ENCODE measurements at places on chromosomes 1 and 21.
A peak's percentile ranks its signal among the peaks of the same experiment; 100 is the strongest.

GRCh38 chr21:28749536-28749935, 243.1 kb downstream of the LTN1 start:
- DNase-seq, result no peak

DNA sequence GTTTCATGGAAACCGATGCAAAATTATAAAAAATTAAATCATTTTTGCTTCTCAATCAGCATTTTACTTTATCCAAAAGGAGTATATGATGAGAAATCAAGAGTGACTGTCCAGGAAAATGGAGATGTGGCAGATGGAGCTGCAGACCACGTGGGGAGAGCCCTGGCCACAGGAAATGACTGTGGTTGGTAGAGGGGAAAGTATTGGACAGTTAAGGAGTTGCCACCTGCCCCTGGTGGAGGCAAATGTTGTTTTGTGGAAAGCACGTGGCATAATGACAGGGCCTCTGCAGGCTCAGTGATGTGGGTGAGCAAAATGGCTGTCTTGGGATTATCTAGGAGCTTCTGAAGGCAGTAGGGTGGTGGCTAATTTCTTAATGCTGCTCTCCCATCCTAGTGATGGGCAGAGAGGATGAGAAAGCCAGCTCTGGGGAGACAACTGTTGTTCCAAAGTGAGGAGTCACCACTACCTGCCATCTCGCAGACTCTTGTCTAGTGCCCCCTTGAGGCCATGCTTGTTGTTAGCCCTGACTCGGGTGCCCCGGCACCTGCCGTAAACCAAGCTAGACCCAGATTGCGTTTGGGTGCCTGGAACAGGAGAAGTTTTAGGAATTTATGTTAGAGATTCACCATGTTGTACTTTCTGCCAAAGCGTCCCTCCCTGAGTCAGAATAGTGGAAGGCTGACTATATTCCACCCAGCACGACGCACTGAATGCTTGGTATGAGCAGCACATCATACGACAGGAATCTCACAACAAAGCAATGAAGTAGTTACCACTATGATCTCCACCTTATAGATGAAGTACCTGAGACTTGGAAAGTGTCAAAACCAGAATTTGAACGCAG, 144.0 kb downstream of the ROR1 start:
- no peak for DNase-seq

- DNase-seq, result peak; percentile 31
Measured at GRCh38 chr1:232328486-232329102, 301.3 kb downstream of the SIPA1L2 start.

- peak; percentile 35 for DNase-seq
Measured at GRCh38 chr1:63316984-63317816, 5.2 kb upstream of the FOXD3 start.

DNA sequence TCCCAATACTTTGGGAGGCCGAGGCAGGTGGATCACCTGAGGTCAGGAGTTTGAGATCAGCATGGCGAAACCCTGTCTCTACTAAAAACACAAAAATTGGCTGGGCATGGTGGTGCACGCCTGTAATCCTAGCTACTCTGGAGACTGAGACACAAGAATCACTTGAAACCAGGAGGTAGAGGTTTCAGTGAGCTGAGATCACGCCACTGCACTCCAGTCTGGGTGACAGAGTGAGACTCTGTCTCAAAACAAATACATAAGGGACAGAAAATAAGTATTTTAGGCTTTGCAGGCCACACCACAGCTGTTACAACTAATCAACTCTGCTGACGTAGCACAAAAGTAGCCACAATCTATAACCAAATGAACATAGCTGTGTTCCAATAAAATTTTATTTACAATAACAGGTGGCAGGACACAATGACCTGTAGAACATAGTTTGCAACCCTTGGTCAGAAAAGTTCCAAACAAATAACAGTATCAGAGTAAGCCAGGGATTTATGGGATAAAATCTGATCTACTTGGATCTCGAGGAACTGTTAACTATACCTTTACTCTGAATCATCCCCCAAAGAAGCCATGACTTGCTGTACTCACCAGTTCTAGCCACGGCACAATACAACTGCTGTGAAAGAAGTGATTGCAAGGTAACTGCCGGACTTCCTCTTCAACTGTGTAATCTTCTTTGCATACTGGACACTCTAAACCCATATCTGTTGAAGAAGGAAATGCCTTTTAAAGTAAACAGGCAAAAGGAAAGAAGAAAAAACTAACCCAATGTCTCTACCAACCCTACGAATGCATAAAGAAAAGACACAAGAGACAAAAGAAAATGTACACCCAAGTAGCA, 28.3 kb downstream of the CD160 start:
- no peak for DNase-seq

GRCh38 chr1:218298398-218298797, 13.3 kb downstream of the RRP15 start:
- no peak for DNase-seq

- DNase-seq, result no peak
Measured at GRCh38 chr1:51986718-51987117, 3.8 kb downstream of the RAB3B start.

GRCh38 chr1:61490924-61491323, 234.0 kb downstream of the TM2D1 start:
- DNase-seq, result no peak

DNA sequence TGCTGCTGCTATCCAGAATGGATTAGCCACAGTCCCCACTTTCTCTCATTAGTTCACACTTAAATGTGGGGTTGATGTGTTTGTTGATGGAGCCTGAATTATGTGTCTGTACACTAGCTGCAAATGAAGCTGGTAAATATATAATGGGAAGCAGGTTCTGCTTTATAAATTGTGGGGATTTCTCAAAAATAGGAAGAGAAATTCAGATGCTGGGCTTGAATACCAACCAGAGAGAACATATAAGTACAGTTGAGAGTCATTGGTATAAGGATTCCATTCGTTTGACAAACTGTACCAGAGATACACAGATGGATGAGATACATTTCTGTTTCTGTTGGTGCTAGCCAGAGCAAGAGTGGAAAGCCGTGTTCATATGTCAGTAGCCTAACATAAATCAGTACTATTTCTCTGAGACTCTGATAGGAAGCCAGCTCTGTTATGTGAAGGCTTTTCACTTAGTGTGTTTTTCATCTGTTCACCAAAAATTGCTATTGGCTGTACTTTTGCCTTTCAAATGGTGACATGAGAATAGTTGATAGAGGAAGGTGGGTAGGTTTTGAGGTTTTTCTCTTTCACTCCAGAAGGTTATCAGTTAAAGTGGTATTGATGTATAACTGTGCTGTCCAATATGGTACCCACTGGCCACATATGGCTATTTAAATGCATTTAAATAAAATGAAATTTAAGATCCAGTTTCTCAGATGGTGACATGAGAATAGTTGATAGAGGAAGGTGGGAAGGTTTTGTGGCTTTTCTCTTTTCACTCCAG, 15.6 kb downstream of the SMG7 start:
- no peak for DNase-seq

GRCh38 chr1:10873189-10873588, 76.7 kb upstream of the CASZ1 start:
- no peak for DNase-seq

- no peak for DNase-seq
Measured at GRCh38 chr1:156590326-156591180, 1.0 kb upstream of the NAXE start.

DNA sequence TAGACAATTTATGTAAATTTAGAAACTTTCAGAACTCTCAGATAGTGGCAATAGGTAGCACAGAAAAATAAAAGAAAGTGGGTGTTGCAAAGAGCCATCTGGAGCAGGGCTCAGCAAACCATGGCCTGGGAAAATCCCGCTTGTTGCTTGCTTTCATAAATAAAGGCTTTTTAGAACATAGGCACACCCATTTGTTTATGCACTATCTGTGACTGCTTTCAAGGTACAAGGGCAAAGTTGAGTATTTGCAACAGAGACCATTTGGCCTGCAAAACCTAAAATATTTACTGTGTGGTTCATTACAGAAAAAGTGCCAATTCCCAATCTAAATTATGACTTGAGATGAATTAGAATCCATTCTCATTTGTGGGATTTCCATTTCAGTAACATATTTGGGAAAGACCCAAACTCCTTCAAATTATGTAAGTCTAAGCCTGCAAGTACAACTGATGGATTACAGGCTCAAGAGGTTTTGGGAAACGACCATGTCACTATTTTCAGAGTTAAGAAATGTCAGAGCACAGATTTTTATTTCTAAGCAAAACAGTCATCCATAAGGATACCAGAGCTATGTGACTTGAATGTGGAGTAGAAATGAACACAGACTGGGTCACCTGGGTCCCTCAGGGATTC, 43.5 kb upstream of the DPT start:
- DNase-seq, result no peak

DNA sequence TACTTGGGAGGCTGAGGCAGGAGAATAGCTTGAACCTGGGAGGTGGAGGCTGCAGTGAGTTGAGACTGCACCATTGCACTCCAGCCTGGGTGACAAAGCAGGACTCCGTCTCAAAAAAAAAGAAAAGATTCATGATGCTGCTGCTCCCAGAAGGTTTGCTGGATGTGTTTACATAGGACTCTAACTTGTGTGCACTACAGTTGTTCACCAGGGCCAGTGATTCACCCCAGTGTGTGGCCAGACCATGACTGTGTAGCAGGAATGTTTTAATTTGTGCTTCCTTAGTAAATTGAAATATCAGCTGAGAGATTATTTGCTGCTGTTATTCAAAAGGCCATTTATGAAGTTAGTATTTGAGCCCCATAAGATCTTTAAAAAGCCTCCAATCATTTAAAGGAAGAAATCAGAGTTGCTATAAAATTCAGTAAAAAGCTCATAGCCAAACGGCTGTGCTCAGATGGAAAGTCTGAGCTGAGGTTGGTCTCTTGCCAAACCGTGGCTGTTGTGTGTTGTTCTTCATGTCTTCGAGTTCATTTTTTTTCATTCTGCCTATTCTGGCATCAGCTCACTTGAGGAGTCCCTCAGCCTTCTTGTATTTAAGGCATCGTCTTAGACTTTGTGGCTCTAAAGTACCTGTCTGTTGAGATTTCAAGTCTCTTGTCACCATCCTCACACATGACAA, 18.1 kb upstream of the PGD start:
- DNase-seq, result peak; percentile 85

DNA sequence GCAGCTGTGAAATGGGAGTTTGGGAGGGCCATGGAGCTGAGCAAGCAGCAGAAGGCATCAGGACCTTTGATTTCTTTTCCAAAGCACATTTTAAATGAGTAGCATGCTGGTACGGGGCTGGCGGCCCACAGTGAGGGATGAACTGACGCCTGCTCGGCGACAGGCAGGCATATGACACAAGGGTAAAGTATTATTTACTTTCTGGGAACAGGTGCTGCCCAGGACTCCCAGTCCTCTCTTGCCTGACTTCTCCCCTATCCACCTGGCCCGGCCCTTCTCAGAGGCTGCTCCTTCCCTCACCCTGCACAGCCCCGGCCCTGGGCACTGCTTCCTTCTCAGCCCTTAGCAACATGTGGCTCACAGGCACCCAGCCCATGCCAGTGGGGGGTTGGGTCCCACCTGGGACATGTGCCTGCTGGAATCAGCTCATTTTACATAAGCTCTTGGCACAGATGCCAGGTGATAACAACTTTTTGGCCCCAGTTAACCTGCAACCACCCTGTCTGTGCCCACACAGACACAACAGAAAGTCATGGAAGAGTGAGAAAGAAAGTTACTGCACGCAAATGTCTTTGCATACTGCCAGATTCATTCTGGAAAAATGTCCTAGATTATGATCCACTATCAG, 112.3 kb upstream of the GADD45A start:
- no peak for DNase-seq

DNA sequence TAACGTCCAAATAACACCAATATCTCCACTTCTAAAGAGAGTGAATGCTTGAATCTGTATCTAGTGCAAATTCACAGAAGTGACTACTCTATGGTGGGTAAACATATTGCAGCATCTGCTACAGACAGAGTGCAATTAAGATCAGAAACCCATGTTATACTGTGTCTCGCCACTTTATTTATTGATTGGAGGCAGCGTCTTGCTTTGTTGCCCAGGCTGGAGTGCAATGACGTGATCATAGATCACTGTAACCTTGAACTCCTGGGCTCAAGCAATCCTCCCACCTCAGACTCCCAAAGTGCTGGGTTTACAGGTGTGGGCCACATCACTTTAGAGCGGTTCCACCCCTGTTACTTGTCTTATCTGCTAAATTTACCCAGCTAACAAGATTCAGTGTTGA, 57.0 kb downstream of the HLCS start:
- no peak for DNase-seq

- DNase-seq, result no peak
Measured at GRCh38 chr1:205623646-205624045, 8.2 kb downstream of the ELK4 start.

DNA sequence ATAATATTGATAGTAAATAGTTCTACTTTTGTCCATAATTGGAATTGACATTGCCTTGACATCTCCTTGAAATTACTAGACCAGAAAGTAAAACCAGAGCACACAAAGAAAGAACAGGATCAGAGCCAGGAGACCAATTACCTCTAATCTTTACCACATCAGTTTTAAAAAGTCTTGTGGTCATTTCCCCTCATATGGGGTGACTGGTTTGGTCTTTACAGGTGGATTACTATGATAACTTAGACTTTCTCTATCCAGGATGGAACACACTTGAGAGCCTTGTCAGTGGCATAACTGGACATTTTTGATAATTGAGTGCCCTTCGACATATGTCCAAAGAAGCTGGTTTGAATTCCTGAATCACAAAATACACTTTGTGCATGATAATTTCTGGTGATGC, 1148.1 kb upstream of the NCAM2 start:
- DNase-seq, result no peak
